Epithelial cell of esophagus (primary cell): ENCODE measurements at places on chromosomes 11 and 22.
A peak's percentile ranks its signal among the peaks of the same experiment; 100 is the strongest.

GRCh38 chr11:117815262-117815803, 9.2 kb downstream of the FXYD2 start:
- no peak for DNase-seq

- DNase-seq: no peak
These were observed 25.4 kb downstream of the MS4A10 start for GRCh38 chr11:60810569-60810968.

DNA sequence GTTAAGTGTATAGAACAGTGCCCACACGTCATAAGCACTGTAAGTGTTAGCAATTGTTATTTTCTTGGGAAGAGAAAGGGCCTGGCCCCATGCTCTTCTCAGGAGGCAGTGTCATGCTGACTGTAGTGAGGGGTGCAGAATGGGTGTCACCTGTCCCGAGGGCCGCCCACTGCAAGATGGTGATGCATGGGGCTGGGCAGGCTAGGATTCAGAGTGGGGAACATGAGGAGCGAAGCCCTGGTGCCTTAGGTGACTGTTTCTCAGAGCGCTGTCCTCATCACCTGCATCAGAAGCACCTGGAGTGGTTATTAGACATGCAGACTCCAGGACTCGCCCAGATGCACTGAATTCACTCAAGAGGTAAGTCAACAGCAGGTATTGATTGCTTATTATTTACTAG, 101.0 kb upstream of the PARVA start:
- no peak for DNase-seq

- no peak for DNase-seq
These were observed 901.4 kb upstream of the API5 start for GRCh38 chr11:42410251-42410955.

GRCh38 chr11:112160091-112160848, 3.6 kb downstream of the IL18 start:
- no peak for DNase-seq

GRCh38 chr11:75811485-75811884, 3.5 kb upstream of the UVRAG start:
- no peak for DNase-seq

- peak; percentile 87 for DNase-seq
These were observed 10.0 kb downstream of the PPM1F start for GRCh38 chr22:21942407-21943343.

DNA sequence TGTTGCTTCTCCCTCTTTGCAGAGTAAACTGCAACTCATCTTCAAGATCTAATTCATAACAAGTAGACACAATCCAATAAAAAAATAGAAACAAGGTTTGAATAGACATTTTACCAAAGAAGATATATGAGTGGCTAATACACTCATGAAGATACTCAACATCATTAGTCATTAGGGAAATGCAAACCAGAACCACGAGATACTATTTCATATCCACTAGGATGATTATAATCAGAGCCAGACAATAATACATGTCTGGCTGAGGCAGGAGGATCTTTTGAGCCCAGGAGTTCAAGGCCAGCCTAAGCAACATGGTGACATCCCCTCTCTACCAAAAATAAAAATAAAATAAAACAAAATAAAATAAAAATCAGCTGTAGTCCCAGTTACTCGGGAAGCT, 85.0 kb downstream of the ATG16L2 start:
- DNase-seq: peak; percentile 13

- no peak for DNase-seq
These were observed 78.0 kb downstream of the MYEOV start for GRCh38 chr11:69371731-69372588.

DNA sequence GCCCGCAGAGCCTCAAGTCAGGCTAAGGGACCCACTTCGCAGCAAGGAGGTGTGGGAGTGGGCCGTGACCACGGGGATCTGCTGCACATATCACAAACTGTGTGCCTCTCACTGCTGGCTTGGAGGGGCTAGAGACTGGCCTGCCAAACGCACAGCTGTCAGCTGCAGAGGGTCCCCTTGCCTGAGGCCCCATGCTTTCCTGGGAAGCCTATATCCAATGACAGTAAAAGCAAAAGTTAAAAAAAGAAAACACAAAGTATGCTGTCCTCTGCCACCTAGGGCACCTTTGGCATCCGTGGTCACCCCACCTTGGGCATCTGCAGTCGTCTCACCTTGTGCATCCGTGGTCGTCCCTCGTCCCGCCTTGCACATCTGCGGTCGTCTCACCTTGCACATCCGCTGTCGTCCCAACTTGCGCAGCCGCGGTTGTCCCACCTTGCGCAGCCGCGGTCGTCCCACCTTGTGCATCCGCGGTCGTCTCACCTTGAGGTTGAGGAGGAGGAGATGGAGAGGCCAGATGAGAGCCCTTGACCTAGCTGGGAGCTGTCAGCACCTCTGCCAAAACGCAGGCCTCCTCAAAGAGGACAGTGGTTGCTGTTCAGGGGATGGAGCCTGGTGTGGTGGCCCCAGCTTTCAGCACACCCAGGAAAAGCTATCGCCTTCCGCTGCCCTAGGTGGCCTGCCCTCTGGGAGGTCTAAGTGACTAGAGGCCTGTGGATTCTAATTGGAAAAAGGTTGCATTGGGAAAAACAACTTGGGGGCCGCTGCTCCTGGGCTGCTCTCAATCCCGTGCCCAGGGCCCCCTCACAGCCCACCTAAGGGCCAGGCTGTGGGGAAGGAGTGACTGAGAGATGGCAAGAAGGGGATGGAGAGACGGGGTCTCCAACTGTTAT, 90.5 kb downstream of the MYEOV start:
- no peak for DNase-seq
